MV-4-11 (cell line): ENCODE measurements at places on chromosomes 5 and 9.

DNA sequence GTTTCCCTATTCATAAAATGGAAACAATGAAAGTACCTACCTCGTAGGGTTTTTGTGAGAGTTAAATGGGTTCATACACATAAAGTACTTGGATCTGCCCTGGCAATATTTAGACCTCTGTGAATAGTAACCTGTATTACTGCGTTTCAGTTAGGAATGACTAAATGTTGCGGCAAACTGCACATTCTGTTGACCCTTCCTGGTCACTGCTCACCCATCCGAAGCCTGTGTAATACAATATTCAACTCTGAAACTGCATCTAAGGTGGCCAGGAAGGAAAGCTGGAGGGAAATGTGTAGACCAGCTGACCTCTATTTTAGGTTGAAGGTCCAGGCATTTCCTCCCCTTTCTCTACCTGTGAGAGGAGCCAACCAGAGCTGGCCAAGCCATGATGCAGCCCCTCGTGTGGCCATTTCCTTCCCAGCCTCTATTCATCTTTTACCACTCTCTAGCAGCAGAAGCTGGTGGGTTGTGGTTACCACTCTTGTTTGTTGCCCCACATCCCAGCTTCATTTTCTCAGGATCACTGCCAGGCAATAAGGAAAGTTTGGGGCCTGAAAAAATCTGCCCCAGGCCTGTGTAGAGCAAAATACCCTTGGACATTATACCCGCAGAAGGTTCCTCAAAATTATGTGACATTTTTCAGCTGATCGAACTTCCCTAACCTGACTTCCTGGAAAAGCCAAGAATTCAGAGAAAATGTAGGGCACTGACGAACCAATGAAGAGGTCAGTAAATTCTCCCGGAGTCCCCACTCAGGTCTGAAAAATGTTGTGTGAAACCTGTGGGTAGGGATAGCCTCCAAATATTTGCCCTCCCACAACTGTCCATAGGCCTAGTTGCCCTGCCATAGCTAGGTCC lies 20.5 kb upstream of the PDCD1LG2 start:
- peak; percentile 23 for DNase-seq

DNA sequence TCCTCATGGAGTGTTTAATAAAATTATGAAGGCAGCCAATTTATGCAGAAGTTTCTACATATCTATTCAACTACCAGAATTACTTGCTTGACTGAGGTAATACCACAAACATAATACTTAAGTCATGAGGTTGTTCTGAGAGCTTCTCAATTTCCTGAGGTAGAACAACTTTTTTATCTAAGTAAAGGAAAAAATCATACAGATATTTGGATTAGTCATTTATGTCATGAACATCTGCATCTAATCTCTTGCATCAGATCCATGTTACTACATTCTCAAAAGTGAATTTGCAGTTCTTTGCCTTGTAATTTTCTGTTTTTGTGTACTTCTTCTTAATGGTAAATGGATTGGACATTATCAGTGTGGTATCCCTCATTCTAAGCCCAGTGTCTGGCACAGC lies 60.4 kb upstream of the RGMB start:
- DNase-seq: no peak

DNA sequence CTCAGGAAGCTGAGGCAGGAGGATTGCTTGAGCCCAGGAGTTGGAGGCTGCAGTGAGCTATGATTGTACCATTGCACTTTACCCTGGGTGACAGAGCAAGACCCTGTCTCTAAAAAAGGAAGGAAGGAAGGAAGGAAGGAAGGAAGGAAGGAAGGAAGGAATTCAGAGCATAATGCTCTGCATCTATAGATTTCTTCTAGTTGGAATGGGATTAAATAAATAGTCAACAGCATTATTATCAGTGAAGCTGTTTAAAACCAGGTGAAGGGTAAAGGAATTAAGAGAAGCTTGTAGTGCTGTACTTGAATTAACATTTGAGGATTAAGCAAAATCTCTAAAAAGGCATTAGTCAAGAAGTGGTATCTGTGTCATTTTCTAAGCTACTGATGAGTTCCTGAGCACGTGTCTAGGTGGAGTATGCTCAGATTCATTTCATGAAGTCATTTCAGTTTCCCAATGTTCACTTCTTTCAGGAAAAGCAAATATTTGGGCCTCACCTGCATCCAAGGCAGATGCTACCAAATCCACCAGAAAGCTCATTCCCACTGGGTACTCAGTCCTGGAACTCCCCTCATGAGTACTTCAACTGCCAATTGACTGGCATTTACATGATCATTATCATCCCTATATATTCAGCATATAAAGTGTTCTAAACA lies 8.4 kb downstream of the PDE6A start:
- no peak for DNase-seq

DNA sequence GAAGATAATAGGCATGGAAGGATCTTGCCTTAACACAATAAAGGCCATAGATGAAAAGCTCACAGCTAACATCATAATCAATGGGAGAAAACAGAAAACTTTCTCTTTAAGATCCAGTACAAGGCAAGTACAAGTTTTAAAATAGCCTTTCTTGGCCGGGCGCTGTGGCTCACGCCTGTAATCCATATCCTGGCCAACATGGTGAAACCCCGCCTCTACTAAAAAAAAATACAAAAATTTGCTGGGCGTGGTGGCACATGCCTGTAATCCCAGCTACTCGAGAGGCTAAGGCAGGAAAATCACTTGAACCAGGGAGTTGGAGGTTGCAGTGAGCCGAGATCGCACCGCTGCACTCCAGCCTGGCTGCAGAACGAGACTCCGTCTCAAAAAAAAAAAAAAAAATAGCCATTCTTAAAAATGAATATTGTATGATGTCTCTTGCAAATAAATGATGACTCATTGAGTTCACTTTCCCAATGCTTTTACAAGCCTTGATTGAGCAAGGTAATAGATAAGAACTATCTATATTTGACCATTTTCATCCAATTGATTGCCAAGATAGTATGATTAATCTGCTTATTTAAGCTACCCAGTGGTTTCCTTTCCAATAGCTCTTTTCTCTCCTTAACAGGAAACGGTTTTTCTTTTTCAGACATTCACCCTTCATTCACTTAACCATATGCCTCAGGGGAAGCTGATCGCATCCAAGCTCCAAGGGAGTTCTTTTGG lies 15.8 kb downstream of the CCDC152 start:
- DNase-seq: peak; percentile 49

GRCh38 chr5:157713830-157714595 lies 17.2 kb upstream of the THG1L start:
- DNase-seq: no peak

DNA sequence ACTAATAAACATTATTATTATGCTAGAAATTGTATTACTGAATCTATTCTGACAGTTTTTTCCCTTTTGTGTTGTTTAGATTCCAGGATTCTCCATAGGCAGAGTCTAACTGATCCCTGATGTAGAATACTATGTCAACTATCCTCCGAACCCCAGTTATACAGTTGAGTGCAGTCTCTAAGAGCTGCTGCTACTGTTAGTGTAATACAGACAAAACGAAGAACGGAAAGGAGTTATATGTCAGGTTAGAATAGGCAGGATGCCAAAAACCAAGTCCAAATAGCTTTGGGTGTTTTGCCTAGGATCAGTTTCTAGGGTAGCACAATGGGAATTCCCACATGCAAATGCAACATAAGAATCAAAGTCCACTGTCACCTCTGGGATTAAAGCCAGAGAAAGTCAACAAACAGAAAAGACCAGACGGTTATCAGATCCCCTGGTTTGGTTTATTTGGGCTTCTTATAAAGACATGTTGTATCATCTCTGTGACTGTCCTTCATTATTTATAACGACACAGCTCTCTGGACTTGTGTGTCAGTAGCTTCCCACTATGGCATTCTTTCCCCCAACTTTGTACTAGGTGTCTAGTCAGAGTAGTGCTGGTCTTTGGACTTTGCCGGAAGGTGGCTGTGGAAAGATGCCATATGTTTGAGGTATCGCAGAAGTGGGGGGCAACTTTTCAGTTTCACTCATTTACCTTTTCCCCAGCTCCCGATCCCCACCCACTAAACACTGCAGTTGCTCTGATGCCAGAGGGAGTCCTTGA lies 14.9 kb upstream of the TMEM38B start:
- no peak for DNase-seq

GRCh38 chr5:172706796-172707195 lies 64.2 kb downstream of the DUSP1 start:
- no peak for DNase-seq

- no peak for DNase-seq
Observed at GRCh38 chr9:131304676-131305355, 15.3 kb downstream of the PLPP7 start.

- no peak for DNase-seq
Observed at GRCh38 chr5:128633901-128634300, 95.9 kb upstream of the FBN2 start.
